Right ventricle myocardium inferior (tissue), 1 donor: ENCODE measurements at places on chromosomes 3 and 15.

DNA sequence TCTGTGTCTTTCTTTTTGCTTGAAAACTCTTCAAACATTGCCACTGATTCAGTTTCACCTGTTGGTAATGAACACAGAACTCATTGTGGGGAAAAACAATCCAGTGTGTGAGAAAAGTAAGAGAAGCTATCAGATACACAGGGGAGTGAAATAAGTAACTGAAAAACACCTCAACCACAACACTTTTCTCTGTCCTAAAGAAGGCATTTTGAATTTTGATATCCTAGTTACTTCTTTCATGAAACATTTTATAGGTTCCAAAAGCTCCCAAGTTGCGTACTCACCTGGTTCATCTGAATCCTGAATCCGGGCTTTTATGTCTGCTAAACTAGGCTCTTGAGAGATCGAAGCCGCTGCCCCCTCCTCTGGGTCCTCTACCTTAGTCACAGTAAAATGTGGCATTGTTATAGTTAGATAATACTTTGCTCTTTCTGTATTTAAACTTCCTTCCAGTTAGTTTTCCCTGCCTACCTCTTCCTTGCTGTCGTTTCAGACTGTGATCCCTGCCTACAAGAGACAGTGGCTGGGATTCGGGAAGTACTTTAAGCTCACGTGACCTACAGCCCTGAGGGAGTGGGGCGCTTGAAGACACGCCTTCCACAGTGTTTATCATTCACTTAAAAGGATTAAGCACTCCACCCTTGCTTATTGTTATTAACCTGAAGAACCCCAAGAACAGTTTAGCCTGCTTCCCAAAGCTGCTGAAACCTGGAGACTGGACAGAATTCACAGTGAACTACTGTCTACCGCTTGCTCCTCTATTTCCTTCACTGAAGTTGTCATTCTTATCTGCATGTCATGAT lies 19.1 kb downstream of the SLC12A6 start:
- no peak for DNase-seq

GRCh38 chr15:40313531-40314398 lies 6.0 kb upstream of the PLCB2 start:
- no peak for DNase-seq

- DNase-seq: no peak
These were observed 32.3 kb downstream of the PDZRN3 start for GRCh38 chr3:73592154-73593144.

DNA sequence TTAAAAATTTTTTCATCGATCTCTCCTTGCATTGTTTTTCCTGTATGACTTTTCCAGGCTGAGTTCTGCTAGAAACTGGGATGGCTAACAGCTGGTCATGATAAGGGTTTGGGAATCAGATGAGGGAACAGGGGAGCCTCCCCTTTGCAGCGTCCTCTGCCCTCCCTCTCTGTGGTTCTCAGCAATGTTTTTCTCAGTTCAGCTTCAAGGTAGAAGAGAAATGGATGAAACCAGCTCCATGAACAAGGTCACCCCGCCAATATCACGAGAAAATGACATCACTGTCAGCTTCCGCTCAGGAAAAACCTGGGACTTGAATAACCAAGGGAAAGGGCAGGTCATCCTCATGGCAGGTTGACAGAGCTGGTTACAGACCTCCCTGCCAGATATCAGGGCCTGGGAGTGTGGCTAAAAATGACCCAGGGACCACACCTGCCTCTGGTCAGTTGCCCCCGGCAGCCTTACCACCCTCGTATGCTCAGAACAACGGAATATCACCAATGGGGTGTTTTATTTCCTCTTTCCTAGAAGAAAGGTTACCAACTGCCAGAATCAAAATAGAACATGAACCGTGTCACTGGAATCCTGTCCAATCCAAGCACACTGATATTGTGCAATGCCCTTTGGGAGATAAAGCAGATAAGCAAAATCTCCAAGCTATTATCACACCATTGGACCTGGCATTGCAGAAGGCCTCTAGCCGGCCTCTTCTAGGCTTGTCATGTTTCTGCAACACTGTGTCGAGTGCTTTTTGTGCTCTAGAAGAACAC lies 26.1 kb downstream of the LSM3 start:
- DNase-seq: no peak

GRCh38 chr3:79478620-79479019 lies 289.2 kb downstream of the ROBO1 start:
- DNase-seq: no peak

- DNase-seq: peak; percentile 72
These were observed 8.8 kb upstream of the B3GNT5 start for GRCh38 chr3:183244219-183244618.

DNA sequence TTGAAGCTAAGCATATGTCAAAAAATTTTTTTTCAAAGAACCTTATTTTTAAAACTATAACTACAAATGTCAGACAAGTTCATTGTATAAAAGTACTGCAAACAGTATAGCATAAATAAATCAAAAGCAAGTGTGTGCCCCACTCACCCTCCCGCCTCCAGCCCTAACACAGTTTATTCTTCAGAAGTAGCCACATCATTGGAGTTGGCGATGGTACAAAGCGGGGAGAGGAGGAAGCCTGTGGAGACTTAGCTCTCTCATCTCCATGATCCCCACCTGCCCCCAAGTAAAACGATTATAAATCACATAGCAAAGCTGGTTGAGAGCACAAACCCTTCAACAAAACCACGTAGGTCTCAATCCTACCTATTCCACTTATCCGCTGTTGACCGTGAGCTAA lies 33.6 kb downstream of the FOXP1 start:
- no peak for DNase-seq

DNA sequence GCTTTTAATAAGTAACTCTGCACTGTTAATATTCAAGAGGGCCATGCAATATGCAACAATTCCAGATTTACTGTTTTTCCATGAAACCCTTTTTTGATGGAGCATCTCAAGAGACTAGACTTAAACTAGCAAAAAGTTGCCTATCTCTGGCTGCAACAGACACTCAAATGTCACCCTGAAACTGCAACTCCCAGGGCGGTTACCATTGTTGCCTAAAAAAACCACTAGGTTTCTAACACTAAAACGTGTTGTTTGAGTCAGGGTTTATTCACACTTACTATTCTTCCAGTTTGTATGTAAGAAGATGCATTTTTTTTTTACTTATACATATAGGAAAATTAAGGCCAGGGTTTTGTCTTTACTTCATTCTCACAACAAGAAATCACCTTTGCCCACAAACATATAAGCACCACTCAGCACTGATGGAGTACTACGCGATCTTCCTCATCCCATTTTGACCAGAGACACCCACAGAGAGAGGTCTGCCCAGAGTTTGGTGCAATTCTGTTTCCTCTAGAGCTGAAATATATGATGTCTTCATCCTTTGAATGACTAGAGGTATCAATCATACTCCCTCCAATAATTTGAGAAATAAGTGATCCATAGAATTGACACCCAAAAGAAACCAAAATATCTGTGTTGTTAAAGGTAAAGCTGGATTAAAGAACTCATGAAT lies 124.0 kb upstream of the SNTN start:
- no peak for DNase-seq

- no peak for DNase-seq
These were observed 286.2 kb upstream of the STT3B start for GRCh38 chr3:31246293-31247062.

- no peak for DNase-seq
These were observed 984 bp upstream of the SMARCC1 start for GRCh38 chr3:47782446-47783308.

GRCh38 chr15:87597346-87598052 lies 659.0 kb downstream of the NTRK3 start:
- no peak for DNase-seq

DNA sequence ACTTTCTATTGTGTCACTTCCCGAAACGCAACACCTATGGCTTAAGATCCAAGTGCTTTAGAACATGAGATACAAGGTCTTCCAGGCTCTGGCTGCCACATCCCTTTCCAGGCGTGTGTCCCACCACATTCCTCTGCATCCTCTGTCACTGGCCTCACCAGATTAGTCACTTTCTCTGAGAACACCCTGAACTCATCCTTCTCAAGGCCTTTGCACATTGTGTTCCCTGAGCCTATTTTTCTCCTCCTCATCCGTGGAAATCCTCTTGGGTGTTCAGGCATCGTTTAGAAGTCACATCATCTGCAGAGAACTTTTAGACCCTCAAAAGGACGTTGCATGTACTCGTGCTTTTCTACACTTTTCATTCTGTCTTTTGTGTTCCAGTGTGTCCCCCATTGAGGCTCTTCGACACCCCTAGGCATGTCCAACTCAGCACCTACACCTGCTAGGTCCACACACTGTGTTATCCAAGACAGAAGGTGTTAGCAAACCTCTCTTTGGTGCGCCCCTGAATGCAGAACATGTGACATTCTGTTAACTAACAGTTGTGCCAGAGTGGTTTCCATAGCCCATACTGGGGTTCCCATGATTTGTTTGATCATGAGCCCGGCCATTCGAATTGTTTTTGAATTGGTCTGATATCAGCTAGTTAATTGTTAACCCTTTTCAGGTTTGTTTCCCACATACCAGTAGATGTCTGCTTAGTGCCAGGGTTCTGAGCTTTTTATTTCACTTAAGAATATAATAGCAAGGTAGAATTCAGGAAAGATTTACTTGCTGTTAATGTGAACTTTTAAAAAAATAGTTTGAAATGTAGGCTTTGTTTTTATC lies 67.2 kb downstream of the LPP start:
- DNase-seq: no peak
